ENCODE measurements at places on chromosomes 12 and 14.

GRCh38 chr12:3207175-3207574 lies 130.0 kb downstream of the TSPAN9 start:
- DNase-seq, result no peak

DNA sequence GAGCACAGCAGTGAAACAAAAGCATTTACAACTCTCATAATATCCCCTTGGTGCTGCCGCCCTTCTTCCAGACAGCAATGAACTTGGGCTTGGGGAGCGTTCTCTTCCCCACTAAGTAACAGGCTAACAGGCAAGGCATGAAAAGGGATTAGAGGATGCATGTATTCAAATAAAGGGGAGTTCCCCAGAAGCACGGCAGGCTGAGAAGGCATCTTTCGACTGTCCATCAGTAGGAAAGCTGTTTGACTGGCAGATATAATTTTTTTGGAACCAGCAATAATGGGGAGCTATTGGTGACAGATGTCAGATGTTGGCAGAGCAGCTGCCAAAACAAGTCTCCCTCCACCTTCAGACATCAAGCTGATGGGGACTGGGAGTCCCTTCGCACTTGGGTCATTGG lies 9.2 kb upstream of the TIGAR start:
- no peak for DNase-seq

DNA sequence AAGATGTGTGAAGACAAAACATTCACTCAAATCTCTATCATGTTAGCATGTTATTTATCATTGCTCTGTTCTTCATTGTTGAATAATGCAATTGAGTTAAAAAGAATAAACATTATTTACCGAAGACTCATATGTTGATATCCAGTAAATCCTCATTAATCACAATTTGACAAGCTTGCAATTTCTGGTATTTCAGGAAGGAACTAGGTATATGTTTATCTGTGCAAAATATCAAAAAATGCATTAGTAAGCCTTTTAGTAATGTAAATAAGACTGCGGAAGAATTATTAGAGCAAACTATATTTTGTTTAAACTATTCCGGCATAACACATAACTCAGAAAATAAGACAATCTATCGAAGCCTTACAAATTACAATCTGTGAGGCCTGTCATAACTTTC lies 222.7 kb upstream of the NOVA1 start:
- DNase-seq, result no peak

GRCh38 chr12:116346222-116346621 lies 68.7 kb upstream of the MED13L start:
- peak; percentile 58 for DNase-seq

GRCh38 chr14:52473557-52473956 lies 78.7 kb downstream of the TXNDC16 start:
- DNase-seq, result peak; percentile 40

- peak; percentile 46 for DNase-seq
Measured at GRCh38 chr12:132904718-132905328, 17.4 kb upstream of the CHFR start.

DNA sequence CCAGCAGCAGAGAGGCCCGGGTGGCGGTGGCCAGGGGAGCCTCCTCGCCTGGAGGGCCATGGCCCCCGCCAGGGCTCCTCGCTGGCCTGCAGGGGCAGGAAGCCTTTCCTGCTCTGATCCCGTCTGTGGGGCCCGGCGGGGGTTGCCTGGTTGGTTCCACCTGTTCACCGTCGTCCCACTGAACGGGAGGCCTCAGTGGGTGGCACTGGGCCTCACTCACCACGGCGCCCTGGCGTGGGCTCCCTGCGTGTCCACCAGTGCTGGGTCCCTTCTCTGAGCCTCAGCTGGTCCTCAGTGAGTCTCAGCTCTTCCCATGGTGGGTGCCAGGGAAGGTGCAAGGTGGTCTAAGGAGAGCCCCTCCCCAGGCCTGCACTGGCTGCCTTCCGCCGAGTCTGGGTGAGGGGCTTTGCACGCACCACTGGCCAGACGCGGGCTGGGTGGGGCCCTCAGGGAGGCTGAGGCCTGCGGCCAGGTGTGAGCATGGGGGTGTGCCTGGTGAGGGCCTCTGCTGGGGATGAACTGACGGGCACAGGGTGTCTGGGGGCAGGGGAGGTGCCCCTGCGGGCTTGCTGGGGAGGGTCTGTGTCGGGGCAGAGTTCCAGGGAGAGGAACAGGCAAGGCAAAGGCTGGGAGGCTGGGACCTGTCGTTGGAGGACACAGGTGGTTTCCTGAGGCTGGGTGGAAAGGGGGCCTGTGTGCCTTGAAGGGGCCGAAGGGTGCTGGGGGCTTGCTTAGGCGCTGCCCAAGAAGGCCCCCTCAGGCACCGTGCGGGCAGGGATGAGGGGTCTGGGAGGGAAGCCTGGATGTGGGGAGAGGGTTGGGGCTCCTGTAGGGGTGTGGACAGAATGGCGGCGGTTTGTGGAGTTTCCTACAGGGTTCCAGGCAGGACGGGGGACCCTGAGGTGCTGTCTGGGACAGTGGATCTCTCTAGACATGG lies 339.8 kb downstream of the TMEM121 start:
- DNase-seq, result no peak

DNA sequence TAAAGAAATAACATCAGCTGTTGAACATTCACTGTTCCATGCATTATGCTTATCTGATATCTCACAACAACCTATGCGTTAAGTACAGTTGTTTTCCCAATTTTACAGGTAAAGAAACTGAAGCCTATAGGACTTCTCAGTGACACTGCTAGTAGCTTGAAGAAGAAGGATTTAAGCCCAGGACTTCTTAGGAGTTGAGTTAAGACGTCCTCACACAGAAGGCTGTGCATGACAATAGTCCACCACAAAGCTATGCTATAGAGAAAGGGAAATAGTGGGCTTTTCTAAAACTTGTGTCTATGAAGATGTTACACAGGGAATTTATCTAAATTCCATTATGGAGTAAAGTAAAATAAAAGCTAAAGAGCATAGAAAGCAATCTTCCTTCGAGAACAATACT lies 120.5 kb upstream of the RASSF8 start:
- DNase-seq, result no peak

- no peak for DNase-seq
Measured at GRCh38 chr14:78666336-78667056, 496.3 kb downstream of the NRXN3 start.

- DNase-seq, result no peak
Measured at GRCh38 chr14:24726480-24726879, 92.5 kb upstream of the GZMB start.

- DNase-seq, result peak; percentile 16
Measured at GRCh38 chr12:98821866-98822265, 176.8 kb downstream of the APAF1 start.

- DNase-seq, result no peak
Measured at GRCh38 chr12:52234223-52234810, 1.3 kb downstream of the KRT7 start.

GRCh38 chr12:91786499-91787272 lies 359.0 kb downstream of the BTG1 start:
- no peak for DNase-seq

DNA sequence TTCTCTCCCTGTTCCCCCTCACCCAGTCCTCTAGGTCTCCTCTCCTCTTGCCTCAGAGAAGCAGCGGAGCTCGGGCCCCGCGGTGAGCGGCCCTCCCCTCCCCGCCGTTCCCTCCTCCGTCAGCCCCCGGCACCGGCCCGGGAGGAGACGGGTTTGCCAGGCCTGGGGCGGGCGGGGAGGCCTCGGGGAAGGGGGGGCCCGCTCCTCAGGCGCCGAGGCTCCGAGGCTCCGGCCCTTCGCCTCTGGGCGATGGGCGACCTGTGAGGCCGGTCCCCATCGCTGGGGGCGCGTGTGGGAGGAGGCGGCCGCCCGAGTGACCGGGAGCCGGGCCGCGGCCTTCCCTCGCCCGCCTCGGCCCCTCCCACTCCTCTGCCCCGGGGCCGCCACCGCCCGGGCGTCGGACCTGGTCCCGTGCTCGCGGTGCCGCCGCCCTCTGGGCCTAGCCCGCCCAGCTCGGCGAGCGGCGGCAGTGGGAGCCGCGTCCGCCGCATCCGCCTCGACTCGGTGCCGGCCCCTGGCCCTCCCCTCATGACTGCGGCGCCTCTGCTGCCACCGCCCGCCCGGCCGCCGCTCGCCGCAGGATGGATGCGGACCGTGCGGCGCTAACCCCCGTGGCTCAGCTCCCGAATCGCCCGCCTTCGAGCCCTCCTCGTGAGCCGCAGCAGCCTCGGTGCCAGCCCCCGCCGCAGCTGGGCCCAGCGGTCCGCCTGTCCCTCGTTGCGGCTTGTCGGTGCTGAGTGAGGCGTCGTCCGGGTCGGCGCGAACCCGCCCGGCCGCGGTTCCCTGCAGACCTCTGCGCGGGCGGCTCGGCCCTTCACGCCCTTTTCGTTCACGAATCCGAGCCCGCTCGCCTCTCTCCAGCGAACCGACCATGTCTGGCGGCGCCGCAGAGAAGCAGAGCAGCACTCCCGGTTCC lies 574 bp downstream of the WNK1 start:
- DNase-seq, result peak; percentile 48

GRCh38 chr14:36880276-36880675 lies 218.6 kb downstream of the PAX9 start:
- no peak for DNase-seq

DNA sequence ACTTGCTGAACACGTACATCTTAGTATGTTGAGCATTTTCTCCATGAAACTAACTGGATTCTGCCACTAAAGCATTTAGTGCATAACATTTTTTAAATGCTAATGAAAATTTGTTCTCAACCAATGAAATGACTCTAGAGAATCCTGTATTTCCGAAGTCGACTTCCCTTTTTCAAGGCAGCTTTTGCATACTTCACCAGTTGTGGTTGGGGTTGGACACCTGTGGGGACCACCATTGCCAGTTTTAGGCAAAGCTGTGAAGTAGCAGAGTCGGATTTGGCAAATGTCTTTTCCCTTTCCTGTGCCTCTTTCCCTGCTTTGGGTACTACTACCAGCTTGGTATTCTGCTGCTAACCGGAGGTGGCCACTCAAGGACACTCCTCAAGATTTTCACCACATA lies 349.2 kb downstream of the BCAT1 start:
- no peak for DNase-seq

DNA sequence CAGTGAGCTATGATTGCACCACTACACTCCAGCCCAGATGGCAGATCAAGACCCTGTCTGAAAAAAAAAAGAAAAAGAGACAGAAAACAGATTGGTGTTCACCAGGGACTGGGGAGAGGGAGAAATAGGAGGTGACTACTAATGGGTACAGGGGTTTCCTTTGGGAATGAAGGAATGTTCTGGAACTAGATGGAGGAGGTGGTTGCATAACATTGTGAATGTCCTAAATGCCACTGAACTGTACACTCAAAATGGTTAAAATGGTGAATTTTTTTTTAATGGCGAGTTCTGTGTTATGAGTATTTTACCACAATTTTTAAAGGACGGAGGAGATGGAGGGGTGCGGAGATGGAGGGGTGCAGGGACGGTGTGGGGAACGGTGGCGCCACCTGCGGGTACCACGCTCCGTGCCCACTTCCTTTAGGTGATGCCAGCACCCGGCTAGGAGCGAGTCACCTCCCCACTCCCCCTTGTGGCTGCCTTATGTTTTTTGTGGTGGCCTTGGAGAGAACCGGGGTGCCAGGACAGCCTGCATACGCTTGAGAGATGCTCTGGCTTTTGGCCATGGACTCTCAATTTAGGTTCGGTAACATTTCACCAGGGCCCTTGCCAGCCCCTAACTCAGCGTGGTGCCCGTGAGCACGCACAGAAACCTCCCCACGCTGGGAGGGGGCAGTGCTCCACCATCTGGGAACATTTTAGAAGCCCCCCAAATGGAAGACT lies 16.1 kb downstream of the UBC start:
- peak; percentile 17 for DNase-seq

DNA sequence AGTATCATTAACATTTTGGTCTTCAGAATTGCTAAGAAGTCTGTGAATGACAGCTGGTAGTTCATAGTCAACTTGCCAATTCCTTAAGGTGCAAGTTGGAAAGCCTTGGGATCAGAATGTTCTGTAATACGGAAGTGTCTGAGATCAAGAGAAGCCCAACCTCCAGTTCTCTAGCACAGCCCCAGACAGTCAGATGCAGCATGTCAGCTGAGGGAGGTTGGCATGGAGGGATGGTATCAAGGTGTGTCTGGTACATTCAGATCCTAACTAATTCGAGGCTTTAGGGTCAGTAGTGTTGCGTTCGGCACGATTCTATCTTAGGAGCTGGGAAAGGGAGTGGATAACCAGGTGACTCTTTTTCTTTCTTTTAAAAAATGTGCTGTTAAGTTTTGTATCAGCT lies 38.3 kb downstream of the FNTB start:
- DNase-seq, result no peak

DNA sequence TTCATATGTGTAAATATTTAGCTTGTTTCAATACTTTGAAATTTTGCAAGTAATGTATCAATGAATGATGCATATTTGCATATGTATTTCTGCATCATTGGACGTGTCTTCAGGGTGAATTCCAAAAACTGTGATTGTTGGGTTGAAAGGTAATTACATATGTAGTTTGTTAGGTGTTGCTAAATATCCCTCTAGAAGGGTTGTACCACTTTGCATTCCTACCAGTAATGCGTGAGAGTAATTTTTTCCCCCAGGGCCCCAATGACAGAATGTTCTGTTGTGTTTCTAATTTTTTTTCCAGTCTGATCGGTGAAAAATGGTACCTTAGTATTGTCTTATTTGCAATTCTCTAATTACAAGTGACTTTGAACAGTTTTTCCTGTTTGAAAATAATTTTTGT lies 408.9 kb downstream of the NAV3 start:
- no peak for DNase-seq

GRCh38 chr14:104049576-104050240 lies 35.8 kb upstream of the ASPG start:
- no peak for DNase-seq

DNA sequence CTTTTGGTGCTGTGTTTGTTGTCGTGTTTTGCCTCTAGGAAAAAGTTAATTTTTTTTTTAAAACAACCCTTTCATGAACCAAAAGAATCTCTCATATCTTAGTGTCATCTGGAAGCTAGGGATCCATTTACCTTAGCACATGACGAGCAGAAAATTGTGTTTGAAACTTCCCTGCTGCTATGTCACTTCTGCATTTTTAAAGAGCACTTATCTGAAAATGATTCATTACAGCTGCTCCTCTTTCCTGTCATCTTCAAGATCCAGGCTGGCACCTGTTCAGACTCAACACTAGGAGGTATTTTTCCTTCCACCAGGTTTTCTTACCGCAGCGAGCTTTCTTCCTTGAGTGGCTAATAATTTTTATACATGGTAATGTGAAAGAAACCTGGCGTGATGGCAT lies 67.0 kb downstream of the EML1 start:
- DNase-seq, result no peak

- DNase-seq, result no peak
Measured at GRCh38 chr12:32261638-32262037, 137.7 kb upstream of the FGD4 start.

- peak; percentile 68 for DNase-seq
Measured at GRCh38 chr14:90624227-90624626, 192.0 kb downstream of the TTC7B start.

- no peak for DNase-seq
Measured at GRCh38 chr12:40146800-40147797, 41.2 kb upstream of the SLC2A13 start.

GRCh38 chr12:127542391-127542790 lies 724.6 kb upstream of the TMEM132C start:
- no peak for DNase-seq

DNA sequence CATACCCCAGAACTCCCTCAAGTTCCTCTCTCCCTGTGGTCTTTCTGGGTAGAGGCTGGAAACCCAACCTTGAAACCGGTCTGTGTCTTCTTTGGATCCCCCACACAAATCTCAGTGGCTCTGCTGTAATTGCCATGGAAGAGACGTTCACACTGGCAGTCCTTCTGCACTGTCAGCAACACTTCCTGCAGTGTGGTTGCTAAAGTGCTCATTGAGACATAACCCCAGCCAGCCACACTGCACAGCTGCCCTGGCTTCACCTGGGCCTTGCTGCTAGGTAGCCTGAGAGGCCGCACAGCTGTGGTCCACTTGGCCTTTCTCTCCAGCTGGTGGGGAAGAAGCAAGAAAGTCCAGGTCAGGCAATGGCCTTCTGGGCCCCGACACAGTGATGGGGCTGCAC lies 2.4 kb downstream of the GZMH start:
- DNase-seq, result no peak

Data from fibroblast of lung (primary cell).